ENCODE measurements at places on chromosomes 5 and 9. TPM values are rescaled to one million over a fixed set of nuclear protein-coding genes. Genes with fewer than 3 reads are reported as not detected.

GRCh38 chr9:99069075-99069474 lies 35.8 kb upstream of the TGFBR1 start:
- DNase-seq = no peak

GRCh38 chr9:123456011-123456410 lies 100.0 kb downstream of the CRB2 start:
- no peak for DNase-seq

GRCh38 chr9:2464624-2465023 lies 157.0 kb upstream of the VLDLR start:
- no peak for DNase-seq

DNA sequence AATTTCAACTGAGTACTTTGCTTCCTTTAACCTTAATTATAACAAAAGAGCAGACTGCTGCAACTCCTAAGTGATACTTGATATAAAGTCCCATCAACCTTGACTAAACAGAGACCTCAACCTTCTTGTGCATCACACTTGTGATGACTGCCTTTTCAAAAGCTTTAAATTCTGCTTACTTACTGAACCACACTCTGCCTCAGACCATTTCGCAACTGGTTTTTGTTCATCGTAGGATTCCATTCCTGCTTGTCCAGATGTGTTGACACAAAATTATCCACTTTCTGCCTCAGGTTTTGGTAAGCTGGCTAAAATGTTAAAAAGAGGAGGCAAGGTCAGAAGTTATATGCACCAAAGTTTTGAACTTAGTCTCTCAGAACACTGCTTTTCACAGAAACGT lies 3.5 kb downstream of the BOD1 start:
- no peak for DNase-seq

DNA sequence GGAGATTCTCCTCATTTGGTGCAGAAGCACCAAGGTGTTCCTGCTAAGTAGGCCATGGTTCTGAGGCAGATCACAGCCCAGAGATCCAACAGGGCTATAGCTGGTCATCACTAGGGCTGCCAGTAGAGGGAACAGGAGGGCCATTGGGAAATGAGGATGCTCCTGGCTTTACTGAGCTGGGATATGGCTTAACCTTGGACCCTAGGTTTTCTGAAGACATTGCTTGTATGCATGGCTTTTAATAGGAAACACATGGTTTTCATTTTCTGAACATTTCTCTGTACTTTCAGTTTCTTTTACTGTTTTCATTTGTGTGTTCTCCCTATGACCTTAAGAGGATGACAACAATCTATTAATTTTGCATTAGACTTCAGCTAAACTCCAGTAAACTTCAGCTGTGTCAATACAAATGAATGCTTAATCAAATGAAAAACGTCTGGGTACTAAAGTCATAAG lies at the start of gene IFNW1:
Gene IFNW1 (minus strand): TSS at position 406 of the 456 bp plus-strand sequence. CDS start 262 bp downstream, at position 144.
- no peak for DNase-seq

GRCh38 chr5:39465843-39466242 lies 41.1 kb upstream of the DAB2 start:
- DNase-seq = no peak

Gene AGXT2
- not detected for total RNA-seq

Gene TSSK1B
- not detected for total RNA-seq

Gene PCDHGB1
- total RNA-seq = 8.0 TPM

All from heart right ventricle (tissue), 16 donors.